Activated CD4-positive, alpha-beta T cell treated with anti-CD3 and anti-CD28 coated beads, Interleukin-2, amount 50 U/mL, for 24 hours (primary cell): ENCODE measurements at places on chromosomes 13 and 19.

GRCh38 chr13:22690756-22691155 is 490.0 kb upstream of the SGCG start:
- DNase-seq = no peak

GRCh38 chr19:9166846-9167245 is 11.9 kb upstream of the OR7D2 start:
- no peak for DNase-seq

GRCh38 chr19:16168465-16169081 is 4.8 kb downstream of the CIB3 start:
- DNase-seq = no peak

- no peak for DNase-seq
These were observed 1584.2 kb upstream of the SLC10A2 start for GRCh38 chr13:104650431-104650830.

- DNase-seq = no peak
These were observed 68.0 kb downstream of the KDM4B start for GRCh38 chr19:5036698-5037563.

- DNase-seq = no peak
These were observed 3.9 kb upstream of the CEBPA start for GRCh38 chr19:33306191-33306590.

DNA sequence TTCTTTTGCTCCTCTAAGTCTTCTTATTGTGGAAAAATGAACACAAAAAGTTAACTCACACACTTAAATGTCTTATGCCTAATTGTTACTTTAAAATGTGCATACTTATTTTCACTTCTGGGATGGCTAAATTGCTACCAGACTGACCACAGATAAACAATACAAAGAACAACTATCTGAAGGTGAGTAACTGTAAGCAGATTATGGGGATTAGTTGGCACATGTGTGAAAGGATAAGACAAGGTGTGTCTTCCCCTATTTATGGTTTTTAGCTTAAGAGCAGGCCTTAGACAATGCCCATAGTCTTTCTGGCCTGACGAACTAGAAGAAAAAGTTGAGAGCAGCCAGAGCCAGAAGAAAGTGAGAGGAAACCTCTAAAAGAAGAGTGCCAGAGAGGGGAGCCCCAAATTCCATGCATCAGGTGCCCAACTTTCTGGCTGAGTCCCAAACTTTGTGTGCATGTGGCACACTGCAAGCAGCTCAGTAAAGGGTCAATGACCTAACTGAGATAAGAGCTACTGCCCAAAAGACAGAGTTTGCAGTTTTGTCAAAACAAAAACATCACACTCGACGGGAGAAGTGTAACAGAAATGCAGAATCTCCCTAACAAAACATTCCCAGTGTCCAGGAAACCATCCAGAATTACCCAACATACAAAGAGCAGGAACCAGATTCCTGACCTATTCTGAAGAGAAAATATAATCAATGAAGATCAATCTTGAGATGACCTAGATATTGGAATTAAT is 375.4 kb downstream of the KCNRG start:
- DNase-seq = no peak

GRCh38 chr19:21128901-21129698 is 12.7 kb upstream of the ZNF431 start:
- DNase-seq = no peak

DNA sequence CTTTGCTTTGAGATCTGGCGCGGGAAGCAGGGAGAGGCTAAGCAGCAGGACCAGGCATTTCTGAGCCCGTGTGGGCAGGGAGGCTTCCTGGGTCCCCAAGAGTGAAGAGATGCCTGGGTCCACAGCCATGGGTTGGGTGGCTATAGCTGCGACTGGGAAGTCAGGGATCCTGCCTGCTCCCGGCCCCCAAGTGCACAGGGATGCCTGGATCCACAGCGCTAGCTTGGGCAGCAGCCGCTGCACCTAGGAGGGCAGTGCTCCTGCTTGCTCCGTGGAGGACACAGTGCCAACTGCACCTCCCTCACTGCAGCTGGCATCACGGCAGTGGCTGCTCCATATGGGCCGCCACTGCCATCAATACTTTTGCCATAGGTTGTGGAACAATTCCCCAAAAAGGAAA is 384.7 kb downstream of the PCDH9 start:
- DNase-seq = no peak

GRCh38 chr19:38975861-38976271 is 324 bp upstream of the FBXO17 start:
- no peak for DNase-seq

GRCh38 chr19:45499196-45500180 is 1.2 kb downstream of the PPM1N start:
- no peak for DNase-seq

DNA sequence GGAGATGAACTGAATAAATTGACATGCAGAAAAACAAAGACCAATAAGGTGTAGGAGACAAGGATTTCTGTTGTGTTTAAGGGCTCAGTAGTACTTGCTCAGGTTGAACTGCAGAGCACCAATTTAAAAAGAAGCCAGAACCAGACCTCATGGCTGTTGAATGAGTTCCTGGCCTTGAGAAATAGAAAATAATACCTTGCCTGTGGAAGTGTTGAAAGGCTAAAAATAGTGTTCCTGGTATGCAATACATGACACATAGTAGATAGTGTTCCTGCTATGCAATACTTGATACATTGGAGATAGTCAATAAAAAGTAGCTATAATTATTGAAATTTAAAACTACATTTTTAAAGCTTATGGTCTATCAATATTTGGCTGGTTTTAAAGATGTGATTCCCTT is 595.8 kb downstream of the PCDH9 start:
- no peak for DNase-seq

GRCh38 chr19:19551853-19552192 is 13.8 kb downstream of the CILP2 start:
- DNase-seq = no peak

- no peak for DNase-seq
These were observed 1.2 kb downstream of the ZSWIM4 start for GRCh38 chr19:13796301-13797057.

DNA sequence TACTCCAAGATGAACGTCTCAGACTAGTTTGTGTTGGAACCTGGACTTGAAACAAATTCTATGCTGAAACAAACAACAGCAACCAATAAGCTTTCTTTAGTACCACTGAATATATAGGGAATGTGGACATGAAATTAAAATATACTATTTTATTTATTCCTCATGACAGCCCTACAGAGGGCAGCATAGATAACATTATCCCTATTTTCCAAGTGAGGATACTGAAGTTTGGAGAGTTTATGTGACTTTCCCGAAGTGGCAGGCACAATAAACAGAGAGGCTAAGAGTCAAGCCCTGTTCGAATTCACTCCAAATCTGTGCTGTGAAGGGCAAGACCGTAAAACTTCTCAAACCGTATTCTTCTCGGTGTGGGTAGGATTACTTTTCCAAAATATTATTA is 509.9 kb upstream of the GPC6 start:
- no peak for DNase-seq

- no peak for DNase-seq
These were observed 12.0 kb downstream of the TFDP1 start for GRCh38 chr13:113596321-113597200.
